Colonic mucosa (tissue), 4 donors: ENCODE measurements at places on chromosomes 5 and 9. TPM values are rescaled to one million over a fixed set of nuclear protein-coding genes. Genes with fewer than 3 reads are reported as not detected.

SLC4A9 gene
- total RNA-seq: not detected

C5orf58 gene
- total RNA-seq: not detected

TAF11L7 gene
- total RNA-seq: not detected

CTNND2 gene
- 1.1 TPM for total RNA-seq

SLC6A3 gene
- not detected for total RNA-seq

SIT1 gene
- 1.0 TPM for total RNA-seq

PSMD5 gene
- total RNA-seq: 60.2 TPM

SNX18 gene
- total RNA-seq: 14.4 TPM

APBA1 gene
- 6.3 TPM for total RNA-seq

DNA sequence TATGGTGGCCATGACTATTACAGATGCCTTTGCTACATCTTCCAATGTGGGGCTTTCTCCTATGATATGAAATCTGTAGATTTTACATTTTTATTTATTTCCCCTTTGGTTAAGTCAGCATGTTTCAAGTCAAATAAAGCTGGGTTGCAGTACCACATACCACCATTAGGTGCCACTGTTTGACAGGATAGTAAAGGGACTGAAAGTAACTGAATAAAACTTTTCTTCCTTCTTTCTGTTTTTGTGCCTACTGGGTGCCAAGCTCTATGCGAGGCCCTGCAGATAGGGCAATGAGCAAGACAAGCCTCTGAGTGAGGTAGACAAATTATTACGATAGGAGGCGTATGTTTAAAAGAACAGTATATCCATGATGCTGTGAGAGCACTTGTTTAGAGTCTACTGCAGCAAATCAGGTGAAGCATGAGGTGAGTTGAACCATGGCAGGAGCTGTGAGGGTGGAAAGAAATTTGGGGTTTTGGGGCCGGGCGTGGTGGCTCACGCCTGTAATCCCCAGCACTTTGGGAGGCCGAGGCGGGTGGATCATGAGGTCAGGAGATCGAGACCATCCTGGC, 64.8 kb downstream of the GDNF start:
- no peak overlapping the region for H3K4me3 ChIP-seq
- H3K27me3 ChIP-seq: no peaks in the 10 kb centered on the region
- H3K36me3 ChIP-seq: no peaks in the 10 kb centered on the region
- H3K27ac ChIP-seq: no peak overlapping the region

DNA sequence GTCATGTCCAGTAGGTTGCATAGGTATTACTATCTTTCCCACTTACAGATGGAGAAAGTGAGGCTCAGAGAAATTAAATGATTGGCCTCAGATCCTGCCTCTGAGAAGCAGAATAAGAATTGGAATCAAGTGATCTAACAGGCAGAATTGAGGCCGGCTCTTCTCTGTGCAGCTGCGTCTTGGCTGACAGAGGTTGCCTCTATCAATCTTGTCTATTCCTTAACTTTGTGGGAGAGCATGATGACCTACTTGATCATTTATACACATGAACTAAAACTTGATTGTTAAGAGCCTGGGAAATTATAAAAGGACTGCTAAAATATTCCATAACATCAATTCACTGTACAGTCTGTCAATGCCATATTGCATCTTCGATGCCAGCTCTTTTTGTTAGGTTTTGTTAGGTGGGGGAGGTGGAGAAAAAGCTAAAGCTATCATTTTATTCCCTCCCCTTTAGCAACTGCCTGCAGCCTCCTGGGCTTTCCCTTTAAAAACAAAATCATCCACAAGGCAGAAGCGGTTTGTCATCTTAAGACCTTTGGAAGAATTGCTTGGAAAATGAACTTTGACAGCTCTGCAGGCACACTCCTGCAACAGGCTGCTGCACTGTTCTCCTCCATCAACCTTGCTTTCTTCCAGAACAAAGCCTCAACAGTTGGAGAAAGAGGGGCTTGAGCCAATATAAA, 247.4 kb downstream of the SMARCA2 start:
- H3K4me1 ChIP-seq: no peaks in the 10 kb centered on the region
- no peaks in the 10 kb centered on the region for H3K36me3 ChIP-seq
- H3K27me3 ChIP-seq: no peaks in the 10 kb centered on the region
- H3K27ac ChIP-seq: no peak overlapping the region

GRCh38 chr5:154189819-154190594, 526 bp upstream of the GALNT10 start:
- no peaks in the 10 kb centered on the region for H3K36me3 ChIP-seq
- peak overlapping the region; percentile 92 for H3K27ac ChIP-seq
- peaks cover 3% of the 10 kb centered on the region for H3K4me1 ChIP-seq
- H3K4me3 ChIP-seq: peak overlapping the region; percentile 85
- no peaks in the 10 kb centered on the region for H3K27me3 ChIP-seq

- no peak for DNase-seq
- H3K27ac ChIP-seq: no peak overlapping the region
- H3K4me1 ChIP-seq: no peaks in the 10 kb centered on the region
- no peaks in the 10 kb centered on the region for H3K27me3 ChIP-seq
- no peaks in the 10 kb centered on the region for H3K36me3 ChIP-seq
- H3K4me3 ChIP-seq: no peak overlapping the region
These were observed 69.2 kb downstream of the PDZD2 start for GRCh38 chr5:31708089-31708488.

DNA sequence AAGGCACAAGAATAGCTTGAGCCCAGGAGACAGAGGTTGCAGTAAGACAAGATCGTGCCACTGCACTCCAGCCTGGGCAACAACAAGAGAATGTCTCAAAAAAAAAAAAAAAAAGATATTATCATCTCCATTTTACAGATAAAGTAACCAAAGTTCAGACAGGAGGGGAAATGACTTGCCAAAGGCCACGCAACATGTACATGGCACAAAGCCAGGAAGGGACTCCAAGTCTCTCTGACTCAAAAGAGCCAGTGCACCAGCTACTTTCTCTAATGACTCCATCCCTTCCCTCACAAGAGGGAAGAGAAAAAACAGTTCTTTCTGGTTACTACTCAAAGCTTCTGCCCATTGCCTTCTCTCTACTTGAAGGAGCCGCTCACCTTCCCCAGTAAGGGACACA, 34.1 kb downstream of the SIL1 start:
- H3K27me3 ChIP-seq: no peaks in the 10 kb centered on the region
- DNase-seq: no peak
- no peak overlapping the region for H3K4me3 ChIP-seq
- no peak overlapping the region for H3K27ac ChIP-seq
- H3K4me1 ChIP-seq: peaks cover 3% of the 10 kb centered on the region
- H3K36me3 ChIP-seq: no peaks in the 10 kb centered on the region

- DNase-seq: no peak
- H3K27ac ChIP-seq: no peak overlapping the region
- no peak overlapping the region for H3K4me3 ChIP-seq
- H3K4me1 ChIP-seq: no peaks in the 10 kb centered on the region
- H3K27me3 ChIP-seq: no peaks in the 10 kb centered on the region
- no peaks in the 10 kb centered on the region for H3K36me3 ChIP-seq
These were observed 122.3 kb downstream of the VAV2 start for GRCh38 chr9:133869674-133870405.

DNA sequence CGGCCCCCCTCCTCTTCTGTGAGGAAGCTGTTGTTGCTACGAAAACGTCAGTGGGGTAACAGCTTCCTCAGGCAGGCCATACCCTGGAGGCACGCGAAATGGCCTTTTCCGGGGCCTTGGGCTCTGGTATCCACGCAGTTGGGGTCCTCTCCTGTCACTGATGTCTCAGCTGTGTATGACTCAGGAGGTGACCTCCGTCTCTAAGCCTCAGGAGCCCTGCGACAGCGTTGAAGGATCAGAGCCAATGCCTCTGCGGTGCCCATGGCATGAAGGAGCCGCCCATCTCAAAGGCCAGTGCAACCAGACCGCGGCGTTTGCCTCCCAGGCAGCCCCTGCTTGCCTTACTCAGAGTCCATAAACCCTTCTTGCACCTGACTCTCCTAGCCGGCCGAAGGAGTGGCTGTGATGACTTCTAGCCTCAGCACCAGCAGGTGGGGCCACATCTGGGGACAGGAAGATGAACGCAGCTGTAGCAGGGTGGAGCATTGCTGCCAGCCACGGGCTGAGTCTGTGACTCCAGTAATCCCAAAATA, 1.0 kb upstream of the MXD3 start:
- peak overlapping the region; percentile 56 for H3K4me3 ChIP-seq
- peaks cover 32% of the 10 kb centered on the region for H3K4me1 ChIP-seq
- no peaks in the 10 kb centered on the region for H3K27me3 ChIP-seq
